ENCODE measurements at places on chromosomes 4 and X.

DNA sequence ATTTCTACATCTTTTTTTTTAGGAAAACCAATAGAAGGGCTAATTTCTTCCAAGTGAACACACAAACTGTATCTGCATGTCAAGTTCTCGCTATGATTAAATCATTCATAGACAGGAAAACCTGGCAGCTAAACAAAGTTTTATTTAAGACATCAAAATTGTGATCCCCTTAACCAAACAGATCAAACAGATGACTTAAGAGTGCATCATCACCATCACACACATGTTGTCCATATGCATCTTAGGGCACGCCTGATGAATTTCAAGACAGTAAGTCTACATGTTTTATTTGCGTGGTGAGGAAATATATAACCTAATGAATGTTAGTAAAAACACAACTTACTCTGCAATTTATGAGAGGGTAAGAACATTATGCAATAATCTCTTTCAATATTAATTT is 317.0 kb upstream of the ANXA10 start:
- DNase-seq: no peak

DNA sequence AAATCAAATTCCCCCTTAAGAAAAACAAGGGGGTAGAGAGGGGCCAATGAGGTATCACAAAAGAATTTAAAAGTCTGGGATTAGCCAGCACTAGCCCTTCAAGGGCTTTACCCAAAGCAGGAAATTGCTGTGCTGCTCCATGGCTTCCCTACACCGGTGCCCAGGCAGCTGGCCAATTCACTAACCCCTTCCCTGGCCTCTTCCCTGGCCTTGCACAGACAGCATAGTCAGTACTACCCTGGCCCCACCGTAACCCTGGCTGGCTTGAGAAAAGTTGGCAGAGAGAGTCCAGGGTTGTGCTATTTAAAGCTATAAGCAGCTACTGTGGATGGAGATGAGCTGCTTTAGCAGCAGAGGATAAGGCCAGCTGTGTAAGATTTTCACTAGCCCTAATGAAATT is 43.1 kb downstream of the ADAMTS3 start:
- peak; percentile 19 for DNase-seq

DNA sequence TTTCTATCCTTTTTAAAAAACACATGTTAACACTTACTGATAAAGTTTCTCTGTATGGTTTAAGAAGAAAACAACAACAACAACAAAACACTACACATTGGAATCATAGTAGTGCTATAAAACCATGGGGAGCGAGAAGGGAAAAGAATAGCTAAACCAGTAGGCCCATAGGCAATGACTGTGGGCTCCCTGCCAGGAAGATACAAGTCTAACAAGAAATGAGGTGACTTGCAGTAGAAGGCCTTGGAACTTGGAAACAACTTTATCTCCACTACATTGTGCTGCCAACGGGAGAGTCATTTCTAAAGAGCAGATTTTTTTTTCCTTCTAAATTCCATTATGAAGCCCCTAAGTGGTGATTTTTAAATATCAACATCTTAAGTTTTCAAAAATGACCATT is 78.0 kb downstream of the GPC4 start:
- DNase-seq: no peak

GRCh38 chr4:155506745-155507144 is 130.0 kb upstream of the MAP9 start:
- DNase-seq: no peak

DNA sequence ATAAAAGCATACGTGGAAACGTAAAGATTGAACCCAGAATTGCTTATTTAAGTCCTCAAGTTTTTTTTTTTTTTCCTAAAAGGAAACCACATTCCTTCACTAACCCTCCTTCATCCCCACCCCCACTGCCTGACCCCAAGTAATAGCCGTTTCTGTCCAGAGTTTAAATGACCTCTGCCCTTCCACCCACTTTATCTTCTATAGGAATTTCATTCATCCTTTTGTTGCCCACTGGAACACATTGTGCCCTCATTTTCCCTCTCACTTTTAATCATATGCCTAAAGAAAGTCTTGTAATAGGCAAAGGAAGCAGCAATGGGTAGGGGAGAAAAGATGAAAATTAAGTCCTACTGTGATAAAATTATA is 62.7 kb downstream of the SH3RF1 start:
- DNase-seq: no peak

GRCh38 chr4:174217273-174218126 is 66.0 kb downstream of the FBXO8 start:
- DNase-seq: no peak

Data from Ammon's horn (tissue), 1 donor.